ENCODE measurements at places on chromosomes 16 and 17.

GRCh38 chr17:46726206-46726605 lies 92.3 kb downstream of the WNT3 start:
- no peak for DNase-seq

GRCh38 chr16:4641895-4642294 lies 17.3 kb downstream of the MGRN1 start:
- no peak for DNase-seq

DNA sequence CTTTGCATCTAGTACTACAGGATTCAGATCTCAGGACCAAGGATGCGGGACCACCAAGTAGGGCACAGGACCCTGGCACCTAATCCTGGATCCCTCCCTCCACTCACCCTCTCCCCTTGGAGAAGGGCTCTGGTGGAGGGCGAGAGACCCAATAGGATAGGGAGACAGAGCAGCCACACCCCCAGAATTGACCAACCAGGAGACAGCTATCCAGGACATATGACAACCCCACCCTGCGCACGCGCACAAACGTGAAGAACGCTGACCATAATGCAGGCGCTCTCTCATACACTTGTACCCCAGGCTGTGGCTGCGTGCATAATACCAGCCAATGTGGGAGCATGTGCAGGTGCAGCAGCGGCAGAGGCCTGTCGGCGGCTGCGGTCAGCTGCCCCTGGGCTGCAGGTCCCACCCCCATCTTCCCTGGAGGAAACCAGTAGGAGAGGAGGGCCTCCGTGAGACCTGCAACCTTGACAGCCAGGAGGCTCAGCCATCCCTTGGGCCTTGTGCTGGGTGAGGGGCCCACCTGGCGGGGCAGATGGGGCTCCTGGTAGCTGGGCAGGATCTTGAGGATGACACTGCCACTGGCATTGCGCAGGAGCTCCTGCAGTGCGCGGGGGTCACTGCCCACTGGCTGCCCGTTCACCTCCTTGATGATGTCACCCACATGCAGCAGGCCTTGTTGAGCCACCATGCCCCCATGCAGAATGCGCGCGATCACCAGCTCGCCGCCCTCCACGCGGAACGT lies 25.4 kb downstream of the MPP2 start:
- DNase-seq = no peak

- DNase-seq = no peak
Observed at GRCh38 chr16:68283346-68283745, 19.0 kb downstream of the SLC7A6 start.

- no peak for DNase-seq
Observed at GRCh38 chr17:82678265-82678891, 20.1 kb downstream of the RAB40B start.

DNA sequence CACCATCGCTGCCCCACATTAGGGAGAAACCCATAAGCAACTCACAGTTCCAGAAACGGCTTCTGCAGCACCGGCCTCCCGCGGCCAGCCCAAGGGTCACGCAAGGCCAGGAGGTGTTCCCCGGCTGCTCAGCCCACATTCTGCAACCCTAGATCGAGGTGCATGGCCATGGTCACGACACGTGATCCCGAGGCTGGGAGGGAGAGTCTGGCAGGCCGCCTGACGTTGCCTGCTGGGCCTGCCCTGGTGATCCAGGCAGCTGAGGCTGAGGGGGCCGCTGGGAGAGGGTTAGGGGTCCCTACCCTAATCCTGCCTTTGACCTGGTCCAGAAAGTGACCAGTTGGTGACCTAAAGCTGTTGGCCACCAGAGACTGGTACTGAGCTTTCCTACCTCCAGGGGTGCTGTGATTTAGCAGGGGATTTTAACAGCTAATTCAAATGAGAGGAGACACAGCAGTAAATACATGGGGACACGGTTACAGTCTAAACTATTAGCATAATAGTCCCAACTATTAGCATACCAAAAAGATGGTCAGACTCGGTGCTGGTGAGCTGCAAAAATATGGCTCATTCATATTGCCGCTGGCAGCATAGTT lies 97.4 kb upstream of the CIBAR2 start:
- DNase-seq = no peak

DNA sequence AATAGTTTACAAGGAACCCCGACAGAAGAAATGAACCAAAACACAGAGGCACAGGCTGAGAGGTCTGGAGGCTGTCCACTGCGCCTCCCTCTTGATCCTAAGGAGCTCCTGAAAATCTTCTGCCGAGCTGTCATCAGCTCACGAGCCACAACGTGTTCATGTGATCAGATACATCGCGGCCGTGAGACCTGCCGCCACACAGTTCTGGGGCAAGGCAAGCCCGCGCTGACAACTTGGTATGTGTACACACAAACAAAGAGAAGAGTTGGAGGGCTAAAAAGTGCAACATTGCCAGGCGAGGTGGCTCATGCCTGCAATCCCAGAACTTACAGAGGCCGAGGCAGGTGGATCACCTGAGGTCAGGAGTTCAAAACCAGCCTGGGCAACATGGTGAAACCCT lies 7.6 kb downstream of the EXOC7 start:
- no peak for DNase-seq

DNA sequence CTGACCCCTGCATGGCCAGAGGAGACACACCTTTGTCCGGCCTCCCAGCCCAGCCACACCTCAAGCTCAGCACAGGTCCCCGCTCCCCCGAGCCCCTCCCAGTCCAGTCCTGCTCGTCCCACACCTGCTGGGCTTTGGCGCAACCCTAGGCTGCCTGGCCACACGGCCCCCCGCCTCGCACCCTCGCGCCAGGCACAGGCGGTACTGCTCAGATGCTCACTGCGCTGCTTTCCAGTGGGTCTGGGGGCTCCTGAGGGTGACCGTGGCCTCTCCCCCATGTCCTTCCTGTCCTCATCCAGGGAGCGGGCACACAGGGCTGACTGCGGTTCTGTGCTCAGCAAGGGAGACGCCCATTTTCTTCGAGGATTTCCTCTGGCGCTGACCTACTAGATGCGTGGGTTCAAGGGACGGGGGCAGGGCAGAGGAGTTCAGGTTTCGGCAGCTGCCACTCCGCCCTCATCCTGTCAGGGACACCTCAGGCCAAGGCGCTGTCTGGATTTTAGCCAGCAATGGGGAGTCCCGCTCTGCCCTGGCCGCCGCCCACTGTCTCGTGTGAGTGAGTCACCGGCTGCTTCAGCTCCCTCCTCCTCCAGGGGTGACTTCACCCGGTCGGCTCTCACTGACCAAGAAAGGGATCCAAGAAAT lies 118.0 kb upstream of the ZNF469 start:
- DNase-seq = no peak

DNA sequence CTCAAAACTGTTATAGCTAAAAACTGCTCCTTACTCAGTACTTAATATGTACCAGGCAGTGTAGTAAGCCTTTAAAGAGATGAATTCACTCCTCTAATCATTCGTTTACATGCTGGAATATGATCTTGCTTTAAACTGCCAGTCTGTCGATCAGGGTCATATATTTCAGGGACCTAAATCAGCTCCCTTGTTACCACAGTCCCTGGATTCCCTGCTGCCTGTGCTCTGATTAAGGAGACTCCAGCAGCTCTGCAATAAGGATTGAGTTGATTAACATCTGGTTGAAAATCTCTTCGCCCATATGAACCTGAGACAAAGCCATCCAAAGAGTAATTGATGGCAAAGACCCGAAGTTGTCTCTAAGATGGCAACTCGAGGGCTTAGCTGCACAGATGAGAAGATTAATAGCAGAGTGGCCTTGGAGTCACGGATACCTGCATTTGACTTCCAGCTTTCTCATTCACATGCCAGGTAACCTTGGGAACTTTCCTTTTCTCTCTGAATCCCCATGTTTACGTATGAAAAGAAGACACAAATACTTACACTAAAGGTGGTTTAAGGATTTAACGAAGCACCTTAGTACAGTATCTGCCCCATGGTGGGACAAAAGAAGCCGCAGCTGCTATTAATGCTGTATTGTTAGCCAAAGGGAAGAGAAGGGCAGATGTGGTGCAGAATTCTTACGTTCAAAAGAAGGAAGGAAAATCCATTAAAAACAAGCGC lies 68.2 kb downstream of the VAT1L start:
- DNase-seq = no peak

DNA sequence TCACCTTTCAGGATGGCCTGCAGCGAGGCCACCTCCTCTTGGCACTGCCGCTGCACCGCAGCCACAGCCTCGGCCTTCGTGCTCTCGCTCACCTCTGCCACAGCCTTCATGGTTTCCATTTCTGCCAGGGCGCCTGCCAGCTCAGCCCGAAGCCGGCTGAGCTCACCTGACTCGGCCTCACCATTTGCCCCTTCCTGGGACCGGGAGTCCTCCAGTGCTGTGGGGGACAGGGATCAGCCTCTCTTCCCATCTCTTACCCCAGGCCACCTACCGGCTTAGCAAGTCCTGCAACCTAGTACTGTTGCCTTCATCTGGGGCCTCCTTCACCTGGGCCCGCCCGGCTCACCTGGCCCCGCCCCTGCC lies 658 bp downstream of the RABEP2 start:
- no peak for DNase-seq

- no peak for DNase-seq
Observed at GRCh38 chr17:6923385-6923784, 72.5 kb upstream of the ALOX12 start.

- DNase-seq = no peak
Observed at GRCh38 chr17:77478899-77479298, 338.1 kb downstream of the SEC14L1 start.

GRCh38 chr16:19914877-19915276 lies 30.2 kb upstream of the GPRC5B start:
- no peak for DNase-seq

All from DMS 273 treated with DMSO at 0.1 percent for 48 hours (cell line).